HFFc6 (cell line): ENCODE measurements at places on chromosomes 11 and 22. TPM values are rescaled to one million over a fixed set of nuclear protein-coding genes. Genes with fewer than 3 reads are reported as not detected.

- DNase-seq, result no peak
Observed at GRCh38 chr11:121257976-121258375, 34.6 kb upstream of the SC5D start.

DNA sequence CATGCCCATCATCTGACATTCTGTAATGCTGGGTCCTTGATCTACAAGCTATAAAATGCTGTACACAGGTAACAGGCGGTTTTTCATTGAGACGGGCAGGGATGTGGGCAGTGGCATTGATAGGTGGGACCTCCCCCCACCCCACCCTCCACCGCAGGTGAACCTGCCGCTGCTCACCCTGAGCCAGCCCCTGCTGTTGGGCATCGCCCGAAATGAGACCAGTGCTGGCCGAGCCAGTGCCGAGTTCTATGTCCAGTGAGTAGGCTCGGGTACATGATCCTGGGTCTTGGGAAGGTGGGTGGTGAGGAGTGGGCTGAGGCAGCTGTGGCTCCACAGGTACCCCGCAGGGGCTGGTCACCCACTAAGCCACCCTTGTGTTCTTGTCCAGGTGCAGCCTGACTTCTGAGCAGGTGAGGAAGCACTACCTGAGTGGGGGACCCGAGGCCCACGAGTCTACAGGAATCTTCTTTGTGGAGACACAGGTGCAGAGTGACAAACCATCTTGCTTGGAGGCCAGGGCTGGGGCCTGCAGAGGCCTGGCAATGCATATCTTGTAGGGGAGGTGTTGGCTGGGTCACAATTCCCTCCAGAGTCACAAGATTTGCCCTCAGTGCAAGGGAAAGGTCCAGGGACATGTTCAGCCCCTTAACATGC is 1.1 kb upstream of the DNAJC4 start:
- DNase-seq, result no peak

- DNase-seq, result no peak
Observed at GRCh38 chr11:91664521-91664920, 560.1 kb upstream of the FAT3 start.

- DNase-seq, result peak; percentile 0
Observed at GRCh38 chr11:78857688-78858087, 283.0 kb upstream of the NARS2 start.

DNA sequence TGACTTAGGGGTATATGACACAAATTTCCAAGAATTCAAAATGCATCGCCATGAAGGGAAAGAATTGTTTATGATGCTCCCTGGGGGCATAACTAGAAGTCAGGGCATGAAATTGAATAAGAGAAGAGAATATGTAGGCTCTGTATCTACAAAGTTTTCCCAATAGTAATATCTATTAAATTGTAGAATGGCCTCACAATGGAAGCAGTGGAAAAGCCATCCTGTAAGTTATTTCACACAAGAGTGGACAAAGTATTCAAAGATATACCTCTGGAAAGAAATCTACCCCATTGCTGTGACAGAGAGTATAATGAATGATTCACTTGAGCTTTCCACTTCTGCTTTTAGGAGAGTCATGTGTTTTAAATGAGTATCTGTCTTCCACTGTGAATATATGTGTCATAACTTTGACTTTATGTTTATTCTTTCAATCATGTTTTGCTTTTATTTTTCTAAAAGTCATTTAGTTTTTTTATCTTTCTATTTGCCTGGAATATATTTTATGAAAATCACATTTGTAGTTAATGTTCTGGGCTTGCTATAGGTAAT is 65.7 kb upstream of the DDI1 start:
- DNase-seq, result no peak

DNA sequence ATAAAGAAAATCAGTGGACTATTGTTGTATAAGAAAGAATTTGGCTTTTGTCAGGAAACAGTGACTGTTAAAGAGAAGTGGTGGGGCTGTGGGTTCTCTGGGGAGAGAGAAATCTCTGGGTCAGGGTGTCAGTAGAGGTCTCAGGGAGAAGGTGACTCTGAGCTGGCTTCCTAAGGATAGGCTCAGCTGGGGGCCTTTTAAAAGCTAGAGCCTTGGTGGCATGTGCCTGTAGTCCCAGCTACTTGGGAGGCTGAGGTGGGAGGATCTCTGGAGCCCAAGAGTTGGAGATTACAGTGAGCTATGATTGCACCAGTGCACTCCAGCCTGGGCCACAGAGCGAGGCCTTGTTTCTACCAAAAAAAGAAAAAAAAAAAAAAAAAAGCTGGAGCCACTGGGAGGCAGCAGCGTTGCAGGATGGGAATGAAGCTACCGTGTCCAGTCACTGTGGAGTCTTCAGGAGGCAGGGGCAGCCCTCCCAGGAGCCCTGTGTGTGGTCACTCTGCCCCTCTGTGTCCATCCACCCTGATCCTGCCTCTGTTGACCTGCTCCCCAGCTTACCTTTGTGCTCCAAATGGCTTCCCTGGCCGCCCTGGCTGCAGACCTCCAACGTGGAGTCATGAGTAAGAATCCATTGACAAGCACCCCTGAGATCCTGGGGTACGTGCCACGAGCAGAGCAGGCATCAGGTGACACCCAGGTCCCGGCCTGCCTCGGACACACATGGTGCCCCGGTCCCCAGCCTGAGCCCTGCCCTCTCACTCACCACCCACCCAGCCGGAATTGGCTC is 5.4 kb upstream of the MIF start:
- peak; percentile 10 for DNase-seq

GRCh38 chr11:134124660-134125451 is 56.0 kb downstream of the JAM3 start:
- peak; percentile 4 for DNase-seq

GRCh38 chr11:76667856-76668255 is 2.7 kb downstream of the LRRC32 start:
- no peak for DNase-seq

GRCh38 chr11:11988681-11989261 is 19.7 kb downstream of the DKK3 start:
- no peak for DNase-seq

- peak; percentile 77 for DNase-seq
Observed at GRCh38 chr11:10725114-10725906, 25.7 kb upstream of the CTR9 start.

DNA sequence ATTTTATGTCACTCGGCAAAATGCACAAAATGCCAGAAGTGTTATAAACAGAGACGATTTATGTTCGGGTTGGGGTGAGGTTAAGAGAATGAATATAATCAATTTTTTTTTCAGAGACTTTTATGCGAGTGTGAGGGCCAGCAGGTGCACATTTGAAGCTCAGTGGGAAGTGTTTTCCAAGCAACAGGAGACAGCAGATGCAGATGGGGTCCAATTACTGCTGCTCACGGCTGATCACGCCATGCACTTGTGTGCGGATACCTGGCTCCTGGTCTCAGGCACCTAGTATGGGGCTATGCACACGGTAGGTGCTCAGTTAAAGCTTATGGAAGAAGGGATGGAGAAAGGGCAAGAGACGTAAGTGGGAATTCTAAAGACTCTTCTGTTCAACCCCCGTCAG is 249.1 kb downstream of the MIAT start:
- no peak for DNase-seq

CDKN1C gene
- total RNA-seq, result 0.18 to 0.19 TPM in 2 of 3 replicates, not detected in the other

FAM180B gene
- total RNA-seq, result not detected in 3 replicates

PRRG4 gene
- not detected in 3 replicates for total RNA-seq

CHRNA10 gene
- 0.52 to 0.84 TPM (median 0.57 TPM) in 3 replicates for total RNA-seq

CENPM gene
- total RNA-seq, result 16.8 to 30.5 TPM (median 24.6 TPM) in 3 replicates

KCNJ11 gene
- total RNA-seq, result not detected in 3 replicates
